ENCODE measurements at places on chromosomes 13 and 19.
A peak's percentile ranks its signal among the peaks of the same experiment; 100 is the strongest.

DNA sequence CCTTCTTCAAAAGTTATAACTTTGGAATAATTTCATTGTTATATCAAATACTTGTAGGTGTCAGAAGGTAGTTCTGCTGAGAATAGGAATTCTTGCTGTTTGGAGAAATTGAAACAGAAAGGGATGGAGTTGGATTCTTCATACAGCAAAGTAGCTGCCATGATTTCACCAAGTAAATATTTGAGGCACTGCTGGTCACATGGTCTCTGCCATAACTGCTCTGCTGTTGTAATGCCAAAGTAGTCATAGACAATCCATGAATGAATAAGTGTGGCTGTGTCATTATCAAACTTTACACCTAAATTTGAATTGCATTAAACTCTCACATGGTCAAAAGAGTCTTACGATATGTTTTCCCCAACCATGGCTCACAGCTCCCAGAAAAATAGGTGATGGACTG is 308.6 kb downstream of the GPC6 start:
- no peak for DNase-seq

DNA sequence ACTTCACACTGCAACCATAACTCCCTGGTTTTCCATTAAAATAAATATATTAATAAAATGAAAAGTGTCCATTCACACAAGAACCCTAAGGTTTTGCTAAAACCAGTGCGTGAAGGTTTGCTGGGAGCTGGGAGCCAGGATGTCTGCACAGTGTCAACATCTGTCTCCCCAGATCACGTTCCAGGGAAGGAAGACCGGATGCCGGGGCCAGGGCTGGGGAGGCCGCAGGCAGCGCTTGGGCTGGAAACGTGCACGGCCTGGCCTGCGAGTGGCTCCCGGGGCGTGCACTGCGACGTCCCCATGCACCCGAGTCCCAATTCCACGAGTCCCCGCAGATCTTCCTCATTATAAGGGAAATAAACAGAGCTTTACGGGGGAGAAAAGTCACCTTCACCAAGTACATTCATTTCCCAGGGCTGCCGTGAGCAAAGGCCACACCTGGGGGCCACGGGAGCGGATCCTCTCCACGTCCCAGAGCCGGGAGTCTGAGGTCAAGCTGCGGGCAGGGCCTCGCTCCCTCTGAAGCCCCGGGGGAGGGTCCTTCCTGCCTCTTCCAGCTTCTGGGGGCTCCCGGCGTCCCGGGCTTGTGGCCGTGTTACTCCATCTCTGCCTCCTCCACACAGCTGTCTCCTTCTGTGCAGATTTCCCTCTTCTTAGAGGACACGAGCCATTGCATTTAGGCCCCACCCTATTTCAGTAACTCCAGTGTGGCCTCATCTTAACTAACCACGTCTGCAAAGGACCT is 12.8 kb downstream of the SHC2 start:
- DNase-seq, result no peak

- no peak for DNase-seq
Observed at GRCh38 chr13:36067746-36068381, 63.3 kb downstream of the DCLK1 start.

DNA sequence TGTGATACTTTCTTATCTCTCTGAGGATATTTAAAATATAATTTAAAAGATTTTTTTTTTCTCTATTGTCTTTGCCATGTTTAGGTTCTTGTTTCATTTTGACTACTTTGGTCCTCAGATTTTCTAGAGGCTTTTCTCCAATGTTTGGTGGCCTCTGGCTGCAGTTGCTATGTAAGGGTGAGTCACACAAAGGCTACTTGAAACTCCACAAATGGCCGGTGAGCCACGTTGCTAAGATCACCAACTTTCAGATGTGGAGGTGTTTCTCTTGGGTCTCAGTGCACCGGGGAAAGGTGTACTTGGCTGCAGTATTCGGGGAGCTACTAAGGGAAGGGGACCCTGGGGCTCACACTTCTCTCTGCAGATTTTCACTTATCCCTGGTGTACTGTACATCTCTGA is 248.1 kb downstream of the HS6ST3 start:
- no peak for DNase-seq

DNA sequence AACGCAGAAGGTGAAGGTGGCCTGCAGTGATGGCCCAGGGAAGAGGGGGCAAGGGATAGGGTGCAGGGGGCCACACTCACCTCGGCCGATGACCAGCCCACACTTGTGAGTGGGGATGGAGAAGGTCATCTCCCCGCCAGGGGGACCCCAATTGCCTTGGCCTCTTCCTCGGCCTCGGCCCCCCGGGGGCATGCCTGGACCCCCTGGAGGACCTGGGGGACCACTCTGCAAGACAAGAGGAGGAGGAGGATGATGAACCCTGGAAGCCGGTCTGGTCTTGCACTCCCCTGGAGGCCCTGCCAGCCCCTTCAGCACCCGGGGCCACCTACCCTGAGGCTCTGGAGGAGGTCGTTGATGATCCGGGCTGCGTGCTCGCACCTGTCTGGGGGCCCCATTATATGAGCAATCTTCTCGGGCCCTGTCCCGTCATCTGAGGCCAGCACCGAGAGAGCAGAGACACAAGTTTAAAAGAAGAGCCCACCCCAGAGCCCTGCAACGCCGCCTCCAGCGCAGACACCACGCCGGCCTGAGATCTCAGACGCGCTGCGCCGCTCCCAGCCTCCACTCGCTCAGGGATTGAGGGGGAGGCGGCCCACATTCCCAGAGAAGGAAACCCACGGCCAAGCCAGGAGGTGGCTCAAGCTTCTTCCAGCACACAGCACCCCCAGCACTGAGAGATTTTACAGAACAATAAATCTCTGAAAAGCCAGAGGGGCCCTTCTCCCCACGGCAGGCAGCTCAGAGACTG is 7.8 kb downstream of the KHSRP start:
- DNase-seq, result no peak

GRCh38 chr13:97223711-97224541 is 1.8 kb downstream of the MBNL2 start:
- DNase-seq, result peak; percentile 52

- DNase-seq, result no peak
Observed at GRCh38 chr13:68185444-68186141, 955.5 kb upstream of the PCDH9 start.

DNA sequence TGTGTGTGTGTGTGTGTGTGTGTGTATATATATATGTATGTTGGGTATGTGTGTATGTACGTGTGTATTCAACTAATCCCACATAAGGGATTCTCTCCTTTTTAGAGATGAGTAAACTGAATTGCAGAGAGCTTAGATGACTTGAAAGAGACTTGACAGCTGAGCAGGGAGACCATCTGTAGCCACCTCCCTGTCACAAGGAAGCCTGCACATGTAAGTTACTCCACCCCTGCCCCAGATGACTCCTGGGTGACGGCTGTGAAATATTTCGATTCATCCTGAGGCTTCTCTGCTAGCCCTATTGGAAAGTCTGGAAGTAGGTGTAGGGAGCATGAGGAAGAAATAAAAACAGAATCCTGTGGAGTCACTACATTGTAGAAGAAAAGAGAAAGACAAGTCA is 480.4 kb downstream of the FOXO1 start:
- no peak for DNase-seq

- no peak for DNase-seq
Observed at GRCh38 chr19:57241176-57241575, 744 bp downstream of the ZNF805 start.

- DNase-seq, result no peak
Observed at GRCh38 chr13:36848199-36848982, 29.4 kb downstream of the RFXAP start.

DNA sequence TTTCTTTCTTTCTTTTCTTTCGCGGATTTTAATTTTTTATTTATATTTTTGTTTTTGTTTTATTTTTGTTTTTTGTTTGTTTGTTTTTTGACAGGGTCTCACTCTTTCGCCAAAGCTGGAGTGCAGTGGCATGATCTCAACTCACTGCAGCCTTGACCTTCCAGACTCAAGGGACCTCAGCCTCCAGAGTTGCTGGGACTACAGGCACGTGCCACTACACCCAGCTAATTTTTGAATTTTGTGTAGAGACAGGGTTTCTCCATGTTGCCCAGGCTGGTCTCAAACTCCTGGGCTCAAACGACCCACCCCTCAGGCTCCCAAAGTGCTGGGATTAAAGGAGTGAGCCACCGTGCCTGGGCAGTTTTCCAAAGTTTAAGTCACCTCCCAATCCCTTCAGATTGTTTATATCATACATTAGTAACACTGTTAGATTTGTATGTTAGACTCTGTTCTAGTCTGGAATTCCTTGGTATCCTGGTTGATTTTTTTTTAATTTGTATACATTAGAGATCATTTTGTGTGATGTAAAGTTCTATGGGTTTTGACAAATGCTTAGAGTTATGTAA is 597.3 kb downstream of the DCT start:
- DNase-seq, result no peak

- no peak for DNase-seq
Observed at GRCh38 chr13:46542833-46543232, 10.1 kb upstream of the LRCH1 start.

DNA sequence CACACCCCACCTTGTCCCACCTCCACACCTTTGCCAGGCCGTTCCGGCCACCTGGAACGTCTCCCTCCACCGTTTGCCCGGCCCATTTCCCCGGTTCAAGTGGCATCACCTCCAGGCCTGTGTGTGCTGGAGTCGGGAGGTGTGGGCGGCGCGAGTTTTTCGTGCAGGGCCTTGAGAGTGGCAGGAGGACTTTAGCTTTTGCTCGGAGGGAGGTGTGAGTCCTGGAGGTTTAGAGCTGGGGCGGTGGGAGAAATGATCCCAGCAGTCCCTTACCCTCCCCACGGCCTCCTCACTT is 4.3 kb upstream of the PALM start:
- DNase-seq, result no peak

GRCh38 chr19:1011831-1012333 is 9.0 kb downstream of the TMEM259 start:
- no peak for DNase-seq

GRCh38 chr13:107138486-107138885 is 570.5 kb upstream of the ARGLU1 start:
- no peak for DNase-seq

GRCh38 chr13:113345486-113345885 is 18.4 kb downstream of the GRTP1 start:
- DNase-seq, result no peak

DNA sequence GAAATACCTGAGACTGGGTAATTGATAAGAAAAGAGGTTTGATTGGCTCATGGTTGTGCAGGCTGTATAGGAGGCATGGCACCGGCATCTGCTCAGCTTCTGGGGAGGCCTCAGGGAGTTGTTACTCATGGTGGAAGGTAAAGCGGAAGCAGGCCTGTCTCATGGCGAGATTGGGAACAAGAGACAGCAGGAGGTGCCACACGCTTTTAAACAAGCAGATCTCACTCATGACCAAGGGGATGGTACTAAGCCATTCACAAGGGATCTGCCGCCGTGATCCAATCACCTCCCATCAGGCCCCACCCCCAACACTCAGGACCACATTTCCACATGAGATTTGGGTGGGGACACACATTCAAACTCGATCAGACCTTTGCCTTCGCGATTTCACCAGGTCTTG is 86.2 kb downstream of the ANKRD10 start:
- no peak for DNase-seq
